ENCODE measurements at places on chromosomes 1 and 21.

DNA sequence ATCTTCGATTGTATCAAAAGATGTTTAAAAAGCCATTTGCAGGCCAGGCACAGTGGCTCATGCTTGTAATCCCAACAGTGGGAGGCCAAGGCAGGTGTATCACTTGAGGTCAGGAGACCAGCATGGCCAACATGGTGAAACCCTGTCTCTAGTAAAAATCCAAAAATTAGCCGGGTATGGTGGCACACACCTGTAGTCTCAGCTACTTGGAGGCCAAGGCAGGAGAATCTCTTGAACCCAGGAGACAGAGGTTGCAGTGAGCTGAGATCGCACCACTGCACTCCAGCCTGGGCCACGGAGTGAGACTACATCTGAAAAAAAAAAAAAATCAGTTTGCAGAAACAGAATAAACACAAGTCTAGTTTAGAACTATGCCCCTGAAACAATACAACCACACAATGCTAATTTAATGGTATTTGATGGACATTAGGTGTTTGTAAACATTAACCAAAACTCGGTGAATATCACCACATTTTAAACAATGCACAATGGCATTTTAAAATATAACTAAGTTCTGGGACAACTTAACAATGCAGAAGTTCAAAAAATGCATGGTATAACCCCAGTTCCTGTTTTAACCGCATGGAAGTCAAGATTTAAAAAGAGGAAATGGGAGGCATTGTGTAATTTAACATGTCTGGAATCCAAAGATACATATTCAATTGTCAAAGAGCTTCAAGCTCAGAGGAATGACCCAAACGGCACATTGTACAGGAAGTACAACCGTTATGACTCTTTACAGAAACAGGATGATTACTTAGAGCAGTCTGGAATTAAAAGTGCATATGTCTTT, 7.1 kb upstream of the PTTG1IP start:
- peak; percentile 53 for DNase-seq

DNA sequence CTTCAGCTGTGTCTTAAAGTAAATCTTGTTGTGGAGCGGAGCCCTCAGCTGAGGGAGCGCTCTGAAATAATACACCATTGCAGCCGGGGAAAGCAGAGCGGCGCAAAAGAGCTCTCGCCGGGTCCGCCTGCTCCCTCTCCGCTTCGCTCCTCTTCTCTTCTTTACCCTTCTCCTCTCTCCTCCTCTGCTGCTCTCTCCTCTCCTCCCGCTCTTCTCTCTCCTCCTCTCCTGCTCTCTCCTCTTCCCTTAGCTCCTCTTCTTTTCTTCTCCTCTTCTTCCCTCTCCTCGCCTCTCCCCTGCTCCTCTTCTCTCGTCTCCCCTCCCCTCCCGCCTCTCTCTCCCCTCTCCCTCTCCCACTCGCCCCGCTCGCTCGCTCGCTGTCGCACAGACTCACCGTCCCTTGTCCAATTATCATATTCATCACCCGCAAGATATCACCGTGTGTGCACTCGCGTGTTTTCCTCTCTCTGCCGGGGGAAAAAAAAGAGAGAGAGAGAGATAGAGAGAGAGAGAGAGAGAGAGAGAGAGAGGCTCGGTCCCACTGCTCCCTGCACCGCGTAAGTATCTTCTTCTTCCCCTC, at the start of gene PROX1:
TSS of gene PROX1 (plus strand) at position 47 of the 580 bp plus-strand sequence. CDS start 8,563 bp downstream, outside the sequence.
- DNase-seq: peak; percentile 45

GRCh38 chr1:25561421-25562100, 18.2 kb downstream of the LDLRAP1 start:
- no peak for DNase-seq

- DNase-seq: no peak
Observed at GRCh38 chr1:248804771-248805681, 20.7 kb downstream of the SH3BP5L start.

Measured in GM03348 (cell line).